ENCODE measurements at places on chromosomes 5 and 9.

GRCh38 chr5:132369474-132370180 is at the start of gene SLC22A5:
Gene SLC22A5 (plus strand): TSS chr5:132369710. CDS start chr5:132369973, 263 bp downstream.
- DNase-seq, result peak; percentile 61

- DNase-seq, result no peak
Measured at GRCh38 chr5:134958755-134959154, 9.0 kb upstream of the CATSPER3 start.

- no peak for DNase-seq
Measured at GRCh38 chr5:28864006-28864405, 1825.6 kb upstream of the CDH9 start.

- no peak for DNase-seq
Measured at GRCh38 chr5:14917719-14918118, 46.1 kb upstream of the ANKH start.

- DNase-seq, result no peak
Measured at GRCh38 chr5:145934276-145934675, 2.1 kb upstream of the SH3RF2 start.

DNA sequence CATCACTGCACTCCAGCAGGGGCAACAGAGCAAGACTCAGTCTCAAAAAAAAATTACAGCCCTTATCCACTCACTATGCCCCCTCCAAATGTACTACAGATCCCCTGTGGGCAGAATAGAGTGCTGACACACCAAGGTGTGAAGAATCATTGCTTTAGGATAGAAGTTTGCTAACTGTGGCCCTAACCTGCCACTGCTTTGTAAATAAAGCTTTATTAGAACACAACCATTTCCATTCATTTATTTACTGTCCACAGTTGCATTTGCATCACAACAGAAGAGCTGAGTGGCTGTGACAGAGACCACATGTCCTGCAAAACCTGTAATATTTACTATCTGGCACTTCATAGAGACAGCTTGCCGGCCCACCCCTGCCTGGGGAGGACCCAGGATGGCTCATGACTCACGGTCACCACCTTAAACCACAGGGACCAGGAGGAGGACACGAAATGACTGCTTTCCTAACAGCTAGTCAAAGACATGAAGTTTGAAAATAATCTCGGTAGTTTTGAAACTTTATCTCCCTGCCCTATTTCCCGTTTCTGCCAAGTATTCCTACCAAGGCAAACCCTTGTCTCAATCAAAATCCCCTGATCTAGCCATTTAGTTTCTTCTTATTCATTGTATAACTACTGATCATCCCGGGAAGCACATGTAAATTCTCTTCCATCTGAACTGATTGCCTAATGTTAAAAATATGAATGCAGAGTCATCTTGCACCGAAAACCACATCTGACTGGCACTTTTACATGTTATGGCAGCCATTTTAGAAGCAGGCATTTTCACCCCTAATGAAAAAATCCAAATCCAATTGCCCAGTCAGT is 206.1 kb downstream of the SLIT3 start:
- no peak for DNase-seq

DNA sequence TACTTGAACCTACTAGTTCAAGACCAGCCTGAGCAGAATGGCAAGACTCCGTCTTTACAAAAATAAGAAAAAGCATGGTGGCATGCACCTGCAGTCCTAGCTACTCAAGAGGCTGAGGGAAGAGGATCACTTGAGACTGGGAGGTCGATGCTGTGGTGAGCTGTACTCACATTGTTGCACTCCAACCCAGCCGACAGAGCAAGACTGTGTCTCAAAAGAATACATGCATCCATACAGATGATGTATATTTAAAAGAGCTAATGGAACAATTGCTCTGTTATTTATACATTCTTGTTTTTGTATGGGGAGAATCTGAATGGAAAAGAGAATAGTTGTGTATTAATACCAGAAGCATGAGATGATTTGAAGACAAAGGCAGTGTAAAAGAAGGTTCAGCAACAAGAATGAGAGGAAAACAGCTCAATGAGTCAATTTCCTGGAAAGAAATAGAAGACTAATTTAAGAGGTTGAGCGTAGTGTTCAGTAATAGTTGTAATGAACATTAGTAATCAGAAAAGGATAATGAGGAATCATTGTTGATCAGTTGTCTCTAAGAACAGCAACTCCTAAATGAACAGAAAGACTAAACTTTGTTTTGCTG is 1.9 kb upstream of the LRRC70 start:
- no peak for DNase-seq

DNA sequence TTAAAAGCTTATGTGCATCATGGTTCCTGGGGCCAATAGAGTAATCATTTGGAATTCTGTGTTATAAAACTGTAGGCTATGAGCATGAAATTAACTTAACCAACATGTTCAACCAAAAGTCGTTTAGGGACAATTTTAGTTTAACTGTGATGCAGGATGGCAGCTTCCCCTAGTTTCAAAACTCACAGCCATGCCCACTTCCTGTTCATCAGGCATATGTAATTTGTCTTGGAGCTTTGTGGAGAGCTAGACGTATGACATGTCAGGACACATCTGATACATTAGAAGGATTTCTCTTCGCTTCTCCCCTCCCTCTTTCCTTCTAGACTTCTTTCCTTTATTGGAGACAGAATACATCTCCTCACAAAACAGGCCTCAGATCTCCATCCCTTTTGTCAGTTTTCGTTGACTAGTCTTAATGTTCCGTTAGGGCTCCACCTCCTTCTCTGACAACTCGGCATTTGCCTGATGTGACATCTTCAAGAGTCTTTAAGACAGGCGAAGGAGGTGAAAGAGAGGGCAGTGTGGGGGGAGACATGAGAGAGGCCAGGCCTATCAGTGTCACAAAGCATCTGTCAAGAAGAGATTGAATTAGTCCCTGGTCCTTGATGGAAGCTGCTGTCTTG is 176.0 kb downstream of the MSX2 start:
- DNase-seq, result no peak

DNA sequence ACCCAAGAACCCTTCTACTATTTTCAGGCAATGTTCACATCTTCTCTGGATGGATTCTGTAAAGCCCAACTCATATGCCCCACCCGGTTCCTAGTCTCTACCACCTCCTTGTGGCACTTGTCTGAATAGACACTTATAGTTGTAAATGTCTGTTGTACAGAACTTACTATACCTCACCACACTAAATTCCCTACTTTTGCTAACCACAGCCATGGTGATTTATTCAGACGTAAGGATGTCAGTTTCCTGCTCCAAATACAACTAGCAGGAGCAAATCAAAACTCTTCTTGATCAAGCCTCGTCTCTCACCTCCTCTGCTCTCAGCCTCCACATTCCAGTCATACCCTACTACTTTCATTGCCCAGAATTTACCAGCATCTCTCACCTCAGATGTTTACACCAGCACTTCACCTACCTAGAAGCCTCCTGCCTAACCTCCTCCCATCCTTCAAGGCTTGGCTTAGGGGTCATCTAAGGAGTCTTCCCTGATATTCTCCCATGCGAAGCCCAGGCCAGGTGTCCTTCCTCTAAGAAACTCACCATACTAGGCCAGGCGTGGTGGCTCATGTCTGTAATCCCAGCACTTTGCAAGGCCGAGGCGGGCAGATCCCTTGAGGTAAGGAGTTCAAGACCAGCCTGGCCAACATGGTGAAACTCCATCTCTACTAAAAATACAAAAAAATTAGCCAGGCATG is 75.5 kb downstream of the MAPKAP1 start:
- no peak for DNase-seq

GRCh38 chr5:141590127-141590526 is 28.7 kb downstream of the DIAPH1 start:
- DNase-seq, result no peak

DNA sequence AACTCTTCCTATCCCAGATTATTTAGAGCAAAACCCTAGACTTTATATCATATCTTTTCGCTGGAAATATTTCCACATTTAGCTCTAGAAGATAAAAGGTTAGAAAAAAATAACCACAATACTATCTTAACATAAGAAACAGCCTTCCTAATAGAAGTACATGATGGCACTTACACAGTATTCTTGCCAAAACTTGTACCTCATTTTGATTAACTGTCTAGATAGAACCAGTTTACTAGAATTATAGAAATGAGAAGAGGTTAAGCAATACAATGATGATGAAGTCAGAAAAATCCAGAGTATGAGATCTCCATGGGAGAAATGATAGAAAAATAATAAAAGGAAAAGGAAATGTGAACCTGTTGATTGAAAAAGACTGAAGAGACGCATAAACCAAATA is 63.1 kb downstream of the SLC12A2 start:
- no peak for DNase-seq

DNA sequence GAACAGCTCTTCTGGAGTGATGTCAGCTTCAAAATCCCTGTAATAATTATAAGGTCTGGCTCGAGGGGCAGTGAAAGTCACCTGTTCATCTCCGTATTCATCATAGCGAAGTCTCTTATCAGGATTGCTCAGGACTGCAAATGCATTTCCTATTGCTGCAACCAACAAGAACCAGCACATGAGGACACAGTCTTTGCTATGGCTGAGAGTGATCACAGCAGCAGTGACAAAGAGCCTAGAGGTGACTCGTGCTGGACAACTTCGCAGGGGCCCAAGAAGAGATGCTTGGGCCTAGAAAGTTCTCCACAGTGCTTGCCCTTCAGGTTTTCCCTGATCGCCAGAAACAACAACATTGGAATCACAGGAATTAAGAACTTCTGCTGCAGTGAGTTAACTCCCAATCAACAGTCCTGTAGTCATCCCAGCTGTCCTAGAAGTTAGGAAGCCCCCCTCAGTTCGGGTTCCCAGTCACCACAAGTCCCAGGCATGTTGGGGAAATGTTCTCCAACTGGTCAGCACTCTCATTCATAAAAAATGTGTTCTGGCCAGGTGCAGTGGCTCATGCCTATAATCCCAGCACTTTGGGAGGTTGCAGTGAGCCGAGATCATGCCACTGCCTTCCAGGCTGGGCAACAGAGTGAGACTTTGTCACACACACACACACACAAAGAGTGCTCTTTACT is 13.0 kb downstream of the DNAJC18 start:
- no peak for DNase-seq

- DNase-seq, result no peak
Measured at GRCh38 chr5:174384509-174384947, 339.0 kb downstream of the NSG2 start.

- DNase-seq, result no peak
Measured at GRCh38 chr9:80797101-80797829, 892.1 kb downstream of the TLE1 start.

DNA sequence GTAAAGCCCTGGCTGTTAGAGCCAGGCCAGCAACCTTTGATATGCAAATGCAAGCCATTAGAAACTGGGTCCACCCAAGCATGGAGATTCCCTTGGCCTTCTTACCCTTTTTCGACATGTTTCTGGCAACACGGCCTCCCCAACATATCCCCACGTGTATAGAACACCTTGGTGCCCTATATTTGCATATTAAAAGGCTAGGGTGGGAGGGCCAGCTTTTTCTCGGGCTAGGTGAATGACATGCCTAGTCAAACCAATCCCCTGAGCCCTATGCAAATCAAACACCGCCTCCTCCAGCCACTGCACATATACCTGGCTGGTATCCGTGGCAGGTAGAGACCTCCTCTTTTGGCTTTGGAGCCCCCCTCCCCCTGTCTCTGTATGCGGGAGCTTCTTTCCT is 55.6 kb upstream of the ZFR start:
- no peak for DNase-seq

DNA sequence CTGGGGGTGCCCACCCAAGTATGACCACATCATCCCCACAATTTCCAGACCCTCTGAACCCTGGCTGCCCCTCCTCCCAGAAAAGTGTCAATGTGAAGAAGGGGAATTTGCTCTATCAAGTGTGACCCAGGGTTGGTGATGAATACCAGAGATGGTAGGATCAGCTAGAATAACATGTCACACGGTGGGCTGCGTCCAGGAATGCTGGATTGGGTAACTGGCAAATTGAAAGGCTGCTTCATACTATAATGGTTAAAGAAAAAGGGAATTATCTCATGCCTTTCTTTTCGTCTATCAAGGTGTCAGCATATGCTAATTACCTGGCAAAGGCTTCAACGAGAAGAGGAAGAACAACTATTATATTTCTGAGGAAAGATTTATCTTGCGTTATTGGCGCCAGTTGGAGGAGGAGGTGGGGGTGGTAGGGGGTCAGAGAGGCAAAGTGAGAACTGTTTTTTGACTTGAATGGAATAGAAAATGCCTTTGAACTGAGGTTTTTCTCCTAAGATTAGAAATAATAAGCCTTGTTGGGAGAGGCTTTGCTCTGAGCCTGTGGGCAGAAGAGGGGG is 27.8 kb upstream of the ARAP3 start:
- no peak for DNase-seq

GRCh38 chr5:98248949-98249348 is 524.5 kb upstream of the RGMB start:
- no peak for DNase-seq

- no peak for DNase-seq
Measured at GRCh38 chr5:132289097-132289496, 5.1 kb upstream of the SLC22A4 start.

All from activated T-helper 9 cell treated with anti-CD3 and anti-CD28 coated beads, Interleukin-2, amount 50 U/mL, for 16 hours (primary cell).